ENCODE measurements at places on chromosomes 12 and 14. TPM values are rescaled to one million over a fixed set of nuclear protein-coding genes. Genes with fewer than 3 reads are reported as not detected.

The PMEL gene
- 0.26 TPM for total RNA-seq

The EPYC gene
- not detected for total RNA-seq

- H3K4me1 ChIP-seq, result peaks cover 7% of the 10 kb centered on the region
- H3K27me3 ChIP-seq, result no peaks in the 10 kb centered on the region
- H3K36me3 ChIP-seq, result peaks cover 5% of the 10 kb centered on the region
- no peak overlapping the region for H3K4me3 ChIP-seq
These were observed 5.8 kb upstream of the ITFG2 start for GRCh38 chr12:2806700-2807099.

- no peak overlapping the region for H3K4me3 ChIP-seq
- DNase-seq, result peak; percentile 86
- H3K27me3 ChIP-seq, result no peaks in the 10 kb centered on the region
- no peak overlapping the region for H3K27ac ChIP-seq
These were observed 118.3 kb downstream of the DAAM1 start for GRCh38 chr14:59306775-59307174.

DNA sequence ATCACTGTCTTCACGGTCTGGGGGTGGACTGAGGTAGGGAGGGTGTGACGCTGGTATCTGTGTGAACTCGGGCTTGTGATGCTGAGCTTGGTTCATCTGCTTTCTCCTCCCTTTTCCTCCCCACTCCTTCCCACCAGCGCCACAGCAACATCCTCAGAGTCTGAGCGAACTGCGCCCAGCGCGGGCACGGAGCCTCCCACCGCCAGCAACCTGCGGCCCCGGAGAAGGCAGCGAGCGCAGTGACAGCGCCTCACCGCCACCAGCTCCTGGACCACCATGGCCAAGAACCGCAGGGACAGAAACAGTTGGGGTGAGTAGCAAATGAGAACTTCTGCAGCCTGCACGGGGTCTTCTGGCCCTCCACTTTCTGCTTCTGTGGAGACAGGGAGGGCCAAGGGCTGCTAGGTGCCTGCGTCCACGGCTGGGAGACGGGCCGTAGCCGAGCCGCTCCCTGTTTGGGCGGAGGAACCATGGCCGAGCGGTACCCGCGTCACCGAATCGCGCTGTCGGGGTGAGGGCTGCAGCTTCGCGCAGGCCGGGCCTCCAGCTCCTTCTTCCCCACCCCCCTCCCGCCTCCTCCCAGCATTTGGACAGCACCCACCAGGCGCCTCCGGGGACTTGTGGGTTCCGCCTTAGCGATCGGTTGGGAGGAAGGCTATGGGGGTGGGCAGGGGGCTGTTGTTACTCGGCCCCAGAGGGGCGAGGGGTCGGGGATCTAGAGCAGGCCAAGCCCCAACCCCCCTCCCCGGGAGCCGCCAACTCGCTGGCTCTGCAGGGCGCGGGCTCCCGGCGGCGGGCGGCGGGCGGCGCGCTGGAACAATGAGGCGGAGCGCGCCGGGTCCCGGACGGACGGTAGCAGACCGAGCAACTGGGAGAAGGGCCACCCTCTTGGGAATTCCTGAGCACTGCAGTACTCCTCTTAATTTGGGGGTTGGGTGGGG is at the start of gene ATL1:
Gene ATL1, plus strand, starts transcription at position 156 of the 941 bp plus-strand sequence. Its CDS starts 121 bp downstream, at position 277.
- no peaks in the 10 kb centered on the region for H3K36me3 ChIP-seq
- peak within 1 kb of the TSS; percentile 84 for H3K27ac ChIP-seq
- no peaks in the 10 kb centered on the region for H3K4me1 ChIP-seq
- DNase-seq, result peak; percentile 76

GRCh38 chr14:89382487-89382886 is 34.5 kb downstream of the FOXN3 start:
- H3K4me1 ChIP-seq, result no peaks in the 10 kb centered on the region
- H3K36me3 ChIP-seq, result no peaks in the 10 kb centered on the region
- H3K4me3 ChIP-seq, result no peak overlapping the region
- no peaks in the 10 kb centered on the region for H3K27me3 ChIP-seq
- H3K27ac ChIP-seq, result no peak overlapping the region
- DNase-seq, result no peak
